ENCODE measurements at places on chromosomes 7 and 10.

DNA sequence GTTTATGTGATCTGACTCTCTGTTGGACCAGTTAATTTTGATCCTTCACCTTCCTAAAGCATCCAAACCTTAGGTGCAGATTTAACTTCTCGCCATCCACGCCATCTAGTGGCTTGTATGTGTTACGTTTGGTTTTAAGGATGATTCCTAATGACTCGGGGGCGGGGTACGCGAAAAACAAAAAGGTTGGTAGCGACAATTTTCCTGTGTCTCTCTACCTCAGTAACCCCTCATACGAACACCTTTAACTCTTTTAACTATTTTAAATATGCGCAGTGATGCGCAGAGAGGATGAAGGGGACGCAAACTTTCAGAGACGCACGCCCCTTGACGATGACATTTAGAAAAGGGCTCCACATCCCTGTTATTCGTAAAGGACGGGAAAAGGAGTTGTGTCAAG is 714 bp upstream of the KCND2 start:
- no peak for DNase-seq

- no peak for DNase-seq
Measured at GRCh38 chr10:66842371-66842770, 83.5 kb upstream of the LRRTM3 start.

DNA sequence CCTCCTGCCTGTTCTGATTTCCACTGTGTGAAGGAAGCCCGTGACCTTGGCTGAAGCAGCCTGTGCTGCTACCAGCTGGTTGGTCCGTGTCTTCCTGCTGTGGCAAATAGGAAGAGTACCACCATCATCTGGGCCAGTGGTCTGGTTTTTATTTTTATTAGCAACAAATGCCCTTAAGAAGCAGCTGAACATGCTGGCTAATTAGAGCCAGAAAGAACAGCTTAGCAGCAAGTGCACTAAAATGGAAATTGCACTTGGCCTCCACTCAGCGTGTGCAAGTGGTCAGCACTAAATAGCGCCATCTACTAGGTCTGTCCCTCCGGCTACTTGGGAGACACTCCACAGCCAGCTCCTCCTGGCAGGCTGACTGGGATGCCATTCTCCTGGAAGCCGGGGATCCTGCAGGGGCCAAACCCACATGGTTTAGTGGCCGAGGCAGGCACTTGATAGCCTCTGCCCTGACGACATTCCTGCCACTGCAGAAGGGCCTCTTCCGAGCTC is 690.3 kb upstream of the FOXK1 start:
- DNase-seq: no peak

DNA sequence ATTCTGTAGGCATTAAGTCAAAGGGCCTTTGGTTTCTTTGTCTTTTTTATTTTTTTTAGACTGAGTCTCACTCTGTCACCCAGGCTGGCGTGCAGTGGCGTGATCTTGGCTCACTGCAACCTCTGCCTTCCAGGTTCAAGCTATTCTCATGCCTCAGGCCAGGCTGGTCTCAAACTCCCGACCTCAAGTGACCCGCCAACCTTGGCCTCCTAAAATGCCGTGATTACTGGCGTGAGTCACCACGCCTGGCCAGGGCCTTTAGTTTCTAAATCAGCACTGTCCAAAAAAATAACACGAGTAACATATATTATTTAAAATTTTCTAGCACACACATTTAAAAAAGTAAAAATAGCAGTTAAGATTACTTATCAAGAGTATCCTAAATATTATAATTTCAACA is 11.1 kb upstream of the ACSL5 start:
- DNase-seq: no peak

DNA sequence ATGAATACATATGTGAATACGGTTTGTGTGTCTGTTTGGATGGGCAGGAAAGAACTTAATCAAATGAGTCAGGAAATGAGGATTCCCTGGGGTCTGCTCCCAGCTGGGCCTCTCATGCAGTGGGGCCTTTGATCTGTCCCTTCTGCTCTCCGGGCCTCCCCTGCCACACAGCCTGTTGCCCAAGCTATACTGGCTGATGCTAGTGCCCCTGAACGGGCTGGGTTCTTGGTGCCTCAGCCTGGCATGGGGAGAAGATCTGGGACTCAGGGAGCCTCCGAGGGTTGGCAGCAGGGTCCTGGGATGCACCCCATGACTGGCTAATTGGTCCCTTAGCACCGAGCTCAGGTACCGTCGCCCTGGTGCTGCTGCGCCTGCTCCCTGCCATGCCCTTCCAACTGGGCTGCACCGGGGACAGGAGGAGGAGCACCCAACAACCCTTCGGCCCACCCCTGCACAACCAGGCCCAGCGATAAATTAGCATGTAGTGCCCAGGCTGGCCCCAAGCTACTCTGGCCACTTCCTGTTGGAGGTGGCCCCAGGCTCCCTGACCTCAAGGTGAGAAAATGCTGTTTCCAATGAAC is 59.9 kb upstream of the DUSP5 start:
- no peak for DNase-seq

- no peak for DNase-seq
Measured at GRCh38 chr7:157005456-157006204, 4.8 kb downstream of the MNX1 start.

GRCh38 chr7:39757604-39758003 is 134.2 kb downstream of the RALA start:
- DNase-seq: no peak

GRCh38 chr10:16907687-16908086 is 90.5 kb upstream of the RSU1 start:
- DNase-seq: no peak

- DNase-seq: no peak
Measured at GRCh38 chr10:113285305-113285704, 267.5 kb upstream of the HABP2 start.

- no peak for DNase-seq
Measured at GRCh38 chr7:30646154-30646553, 36.1 kb downstream of the CRHR2 start.

DNA sequence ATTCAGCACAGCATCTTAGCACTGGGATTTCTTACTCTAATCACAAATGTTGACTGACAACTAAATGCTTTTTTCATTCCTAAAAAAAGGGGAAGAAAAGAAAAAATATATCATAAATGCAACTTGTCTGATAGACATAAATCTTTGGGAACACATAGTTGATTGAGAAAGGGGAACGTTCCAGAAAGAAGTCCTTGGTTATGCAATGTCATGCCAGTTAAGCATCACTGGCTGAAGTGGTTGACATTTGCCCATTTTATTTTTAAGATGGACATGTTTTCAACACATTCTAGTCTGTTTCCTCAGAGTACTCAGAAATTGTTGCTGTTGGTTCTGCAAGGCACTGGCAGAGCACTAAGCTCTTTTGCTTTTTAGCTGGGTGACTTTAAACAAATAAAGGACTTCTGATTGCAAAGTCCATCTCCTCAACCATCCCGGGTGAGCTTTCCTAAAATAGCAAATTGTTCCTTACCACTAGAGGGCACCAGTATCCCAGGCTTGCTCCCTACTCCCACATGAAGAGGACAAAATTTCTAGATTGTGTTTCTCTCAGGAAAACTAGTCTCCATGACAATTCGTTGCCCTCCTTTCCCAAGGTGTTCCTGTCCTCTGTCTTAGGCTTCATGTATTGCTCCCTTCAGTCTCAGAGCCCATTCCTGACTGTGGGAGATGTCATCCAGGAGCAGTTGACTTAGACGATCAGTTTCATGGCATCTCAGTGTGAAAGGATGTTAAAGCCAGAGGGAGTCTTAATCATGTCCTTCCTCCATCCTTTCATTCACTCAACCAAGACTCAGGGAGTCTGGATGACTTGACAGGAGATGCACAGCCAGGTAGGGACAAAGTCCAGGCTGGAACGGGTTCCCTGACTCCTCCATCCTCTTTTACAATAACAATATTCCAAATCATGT is 23.9 kb downstream of the OPALIN start:
- DNase-seq: peak; percentile 20

DNA sequence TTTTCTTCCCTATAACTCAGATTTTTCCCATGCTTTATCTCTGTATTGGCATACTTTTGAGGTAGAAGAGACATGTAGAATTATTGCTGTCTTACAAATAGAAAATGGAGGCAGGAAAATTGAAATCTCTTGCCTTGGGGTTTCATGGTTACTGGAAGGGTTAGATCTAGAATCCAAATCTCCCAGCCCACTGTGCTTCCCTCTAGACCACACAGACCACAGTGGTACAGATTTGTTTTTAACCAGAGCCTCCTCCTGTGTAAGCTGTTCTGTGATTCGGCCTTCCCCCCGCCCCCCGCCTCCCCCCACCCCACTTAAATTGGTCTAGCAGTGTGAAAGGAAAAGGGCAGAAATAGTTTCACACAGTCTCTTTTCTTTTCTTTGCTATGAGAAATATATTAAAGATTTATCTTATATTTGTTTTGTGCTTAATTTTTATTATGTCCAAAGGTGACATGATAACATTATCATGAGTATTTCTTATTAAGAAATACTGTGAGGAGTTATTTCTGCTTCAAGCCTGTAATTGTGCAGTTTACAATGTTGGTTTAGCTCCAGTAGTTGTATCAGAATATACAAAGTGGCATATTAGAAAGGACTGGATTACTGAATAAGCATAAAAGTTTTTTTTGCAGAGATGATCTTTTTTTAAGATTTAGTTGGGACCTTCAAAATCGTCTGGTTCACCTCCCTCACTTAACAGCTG is 368.8 kb upstream of the BMPER start:
- no peak for DNase-seq

DNA sequence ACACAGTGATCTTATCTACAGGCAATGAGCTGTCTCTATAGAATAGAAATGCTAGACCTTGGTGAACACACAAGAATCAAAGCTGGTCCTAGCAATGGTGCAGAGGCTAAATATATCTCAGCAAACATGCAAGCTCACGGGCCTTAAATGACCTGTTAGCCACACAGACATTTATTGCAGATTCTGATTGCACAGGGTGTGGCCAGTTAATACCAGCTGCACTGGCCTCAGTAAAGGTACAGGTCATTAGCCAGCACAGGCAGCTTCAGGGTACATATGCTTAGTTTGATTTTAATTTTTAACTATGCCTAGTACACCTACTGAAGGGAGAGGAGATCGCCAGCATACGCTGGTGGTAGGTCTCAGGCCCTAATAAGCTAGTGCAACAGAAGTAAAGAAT is 265.4 kb upstream of the DGKB start:
- DNase-seq: no peak

- no peak for DNase-seq
Measured at GRCh38 chr7:1725766-1726630, 55.9 kb downstream of the ELFN1 start.

GRCh38 chr7:81721437-81721836 is 48.4 kb downstream of the HGF start:
- DNase-seq: no peak

DNA sequence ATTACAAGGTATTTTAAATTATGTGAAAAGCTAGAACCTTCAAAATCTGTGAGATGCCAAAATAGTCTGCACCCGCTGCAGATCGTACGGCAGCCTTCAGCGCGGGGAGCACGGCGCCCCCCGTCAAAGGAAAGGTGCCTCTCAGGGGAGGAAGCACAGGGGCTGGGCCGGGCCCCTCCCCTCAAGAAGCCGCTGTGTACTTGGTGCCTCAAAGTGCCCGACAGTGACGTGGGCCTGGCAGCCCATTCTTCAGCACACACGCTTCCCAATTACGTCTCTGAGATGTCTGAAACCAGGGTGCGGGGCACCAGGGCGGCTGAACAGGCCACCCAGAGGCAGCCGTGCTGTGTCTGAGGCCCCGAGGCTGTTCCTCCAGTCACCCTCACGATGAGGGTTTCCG is 116.1 kb downstream of the INPP5A start:
- DNase-seq: no peak

- no peak for DNase-seq
Measured at GRCh38 chr7:94088560-94088959, 84.4 kb upstream of the BET1 start.

- no peak for DNase-seq
Measured at GRCh38 chr7:117281562-117281961, 41.3 kb downstream of the WNT2 start.

DNA sequence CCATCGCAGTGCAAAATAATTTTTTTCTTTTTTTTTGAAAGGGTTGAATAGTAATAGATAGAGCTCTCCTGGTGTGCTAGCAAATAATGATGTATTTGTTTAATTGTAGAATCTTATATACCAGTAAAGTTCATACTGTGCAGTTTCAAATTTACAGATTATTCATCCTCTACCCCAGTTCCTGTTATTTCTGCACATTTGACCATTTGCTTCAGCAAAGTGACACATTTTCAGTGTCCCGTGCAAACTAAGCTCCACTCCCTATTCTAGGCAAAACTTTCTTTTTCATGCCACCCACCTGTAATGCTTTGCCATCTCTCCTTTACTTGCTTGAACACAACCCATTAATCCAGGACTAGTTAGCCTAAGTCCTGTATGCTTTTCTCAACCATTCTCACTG is 43.0 kb downstream of the SHOC2 start:
- no peak for DNase-seq

GRCh38 chr10:49664842-49665355 is 14.6 kb upstream of the C10orf53 start:
- no peak for DNase-seq

All from hematopoietic multipotent progenitor cell treated with erythropoietin and hydrocortisone succinate and interleukin-3 and kit ligand, for 17 days (in vitro differentiated cells).